ENCODE measurements at places on chromosomes 13 and 19.

DNA sequence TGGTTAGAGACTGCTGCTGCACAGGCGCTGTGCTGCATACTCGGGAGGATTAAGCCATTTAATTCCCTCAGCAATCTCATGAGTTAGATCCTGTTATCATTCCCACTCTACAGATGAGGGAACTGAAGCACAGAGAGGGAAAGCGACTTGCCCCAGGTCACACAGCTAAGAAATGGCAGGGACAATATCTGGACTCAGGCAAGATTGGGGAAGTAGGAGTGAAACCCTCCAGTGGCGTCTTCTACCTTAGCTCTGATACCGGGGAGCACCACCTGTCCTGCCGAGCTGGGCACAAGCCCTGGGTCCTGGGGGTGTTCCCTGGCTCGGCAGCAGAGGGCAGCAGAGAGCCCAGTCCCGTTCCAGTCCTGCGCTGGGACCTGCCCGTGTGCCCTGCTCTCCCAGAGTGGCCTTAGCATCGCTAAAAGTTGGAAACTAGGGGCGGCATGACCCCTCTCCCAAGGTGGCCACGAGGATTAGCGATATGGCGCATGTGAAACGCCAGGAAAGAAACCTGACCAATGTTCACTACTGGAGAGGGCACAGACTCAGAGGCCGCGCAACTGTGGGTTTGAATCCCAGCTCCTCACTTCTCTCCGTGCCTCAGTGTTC lies 20.5 kb downstream of the CYTH2 start:
- no peak for DNase-seq

- no peak for DNase-seq
Observed at GRCh38 chr13:44853641-44854040, 135.6 kb downstream of the NUFIP1 start.

DNA sequence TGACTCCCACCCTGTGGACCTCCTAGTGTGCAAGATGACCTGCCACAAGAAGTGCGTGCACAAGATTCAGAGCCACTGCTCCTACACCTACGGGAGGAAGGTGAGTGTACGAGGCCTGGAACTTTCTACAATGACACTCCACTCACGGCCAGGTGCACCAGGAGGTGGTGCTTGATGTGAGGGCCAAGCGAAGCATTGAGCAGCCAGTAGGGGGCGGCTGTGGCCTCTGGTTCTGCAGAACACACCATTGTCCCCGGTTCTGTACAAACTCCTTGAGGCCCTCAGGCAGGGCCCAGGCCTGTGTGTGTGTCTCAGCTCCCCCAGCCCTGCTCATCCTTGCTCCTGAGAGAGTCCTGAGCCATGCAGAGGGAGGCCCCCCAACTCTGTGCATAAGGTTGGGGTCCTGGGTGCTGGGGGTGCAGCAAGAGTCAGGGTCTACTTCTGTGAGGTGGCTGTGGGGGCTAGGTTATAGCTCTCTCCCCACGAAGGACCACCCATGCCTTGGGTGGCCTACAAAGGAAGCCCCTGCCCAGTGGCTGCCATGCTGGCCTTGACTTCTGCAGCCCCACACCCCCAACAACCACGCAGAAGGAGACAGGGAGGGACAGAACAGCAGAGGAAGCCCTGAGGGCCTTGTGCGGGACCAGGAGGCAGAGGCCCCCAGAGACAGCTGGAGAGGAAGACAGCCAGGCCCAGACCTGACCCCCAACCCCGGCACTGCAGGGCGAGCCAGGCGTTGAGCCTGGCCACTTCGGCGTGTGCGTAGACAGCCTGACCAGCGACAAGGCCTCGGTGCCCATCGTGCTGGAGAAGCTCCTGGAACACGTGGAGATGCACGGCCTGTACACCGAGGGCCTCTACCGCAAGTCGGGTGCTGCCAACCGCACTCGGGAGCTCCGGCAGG lies 9.7 kb upstream of the USE1 start:
- no peak for DNase-seq

DNA sequence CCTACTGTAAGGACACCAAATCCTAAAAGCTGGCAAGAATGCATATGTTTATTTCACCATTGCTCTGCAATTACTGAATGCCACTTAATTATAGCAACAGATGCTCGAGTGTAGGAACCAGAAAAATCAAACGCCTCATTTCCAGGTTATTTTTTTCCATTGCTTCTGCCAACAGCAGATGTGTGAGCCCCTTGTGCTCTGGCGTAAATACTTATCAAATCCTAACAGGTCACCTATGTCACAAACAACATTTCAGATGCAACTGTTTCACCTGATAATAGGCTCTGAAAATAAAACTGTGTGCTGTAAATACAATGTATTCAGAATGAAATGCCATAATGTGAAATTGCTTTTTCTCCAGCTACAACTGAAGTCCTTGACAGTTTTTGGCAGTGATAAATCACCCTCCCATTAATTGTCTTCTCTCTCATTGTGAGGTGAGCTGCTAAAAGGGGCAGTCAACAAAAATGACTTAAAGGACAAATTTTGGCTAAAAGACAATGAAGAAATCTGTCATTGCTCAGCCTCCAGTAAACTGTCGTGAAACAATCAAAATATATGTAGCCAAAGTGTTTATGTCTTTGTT lies 344.0 kb downstream of the DACH1 start:
- DNase-seq: no peak

DNA sequence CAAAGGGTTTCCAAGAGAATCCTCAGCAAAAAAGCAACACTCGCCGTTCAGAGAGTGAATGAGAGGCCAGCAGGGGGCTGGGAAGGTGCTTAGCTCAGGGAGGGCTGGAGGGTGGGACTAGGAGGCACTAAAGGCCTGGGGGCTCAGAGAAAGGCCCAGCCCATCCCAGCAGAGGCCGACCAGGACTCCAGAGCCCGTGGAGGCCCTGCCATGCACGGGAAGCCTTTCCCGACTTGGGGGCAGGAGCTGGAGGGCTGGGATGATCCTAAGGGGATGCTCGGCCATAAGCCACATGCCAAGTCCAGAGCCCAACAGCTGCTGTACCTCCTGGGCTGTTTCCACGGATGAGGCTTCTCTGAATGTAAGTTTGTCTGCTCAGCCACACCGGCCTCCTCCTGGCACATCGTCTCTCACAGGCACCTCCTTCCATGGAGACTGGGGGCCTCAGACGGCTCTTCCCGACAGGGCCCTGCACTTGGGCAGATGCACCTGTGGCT lies 19.5 kb downstream of the RASA3 start:
- no peak for DNase-seq
